ENCODE measurements at places on chromosomes 2 and 18.

DNA sequence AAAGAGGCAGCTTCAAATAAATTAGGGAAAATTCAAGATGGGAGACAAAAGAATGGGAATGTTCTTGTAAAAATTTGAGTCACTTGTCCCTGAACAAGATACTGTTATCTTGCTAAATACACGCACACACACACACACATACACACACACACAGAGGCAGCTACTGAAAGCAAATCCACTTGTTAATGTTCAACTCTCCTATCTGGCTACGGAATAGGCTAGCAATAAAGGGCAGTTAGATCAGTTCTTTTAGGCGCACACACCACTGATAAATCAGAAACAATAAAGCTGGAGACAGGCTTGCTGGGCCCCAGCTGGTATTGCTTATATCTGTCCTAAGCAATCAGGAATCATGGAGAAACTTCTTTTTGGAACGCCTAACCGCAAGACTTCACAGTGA, 461.6 kb downstream of the BCL11A start:
- DNase-seq, result no peak

DNA sequence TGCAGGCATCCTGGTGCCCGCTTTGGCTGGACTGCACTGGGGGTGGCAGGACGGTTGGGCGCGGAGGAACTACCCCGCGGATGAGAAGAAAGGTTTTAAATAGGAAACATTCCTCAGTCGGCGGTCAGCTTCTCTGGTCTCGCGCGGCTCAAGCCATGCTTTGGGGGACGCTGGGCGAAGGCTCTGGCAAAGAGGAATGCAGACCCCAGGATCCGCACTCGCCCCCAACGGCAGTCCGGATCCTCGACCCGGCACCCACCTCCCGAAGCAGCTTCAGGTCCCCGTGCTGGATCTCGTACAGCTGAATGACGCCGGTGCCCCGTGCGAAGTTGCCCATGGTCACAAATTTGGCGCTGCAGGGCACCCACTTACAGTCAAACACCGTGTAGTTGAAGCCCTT, 686 bp upstream of the PNO1 start:
- DNase-seq, result no peak

GRCh38 chr2:217995731-217996231, 7.0 kb downstream of the TNS1 start:
- no peak for DNase-seq

GRCh38 chr18:40821596-40822243, 1133.3 kb upstream of the PIK3C3 start:
- no peak for DNase-seq

GRCh38 chr18:26004832-26005231, 85.6 kb downstream of the SS18 start:
- no peak for DNase-seq

GRCh38 chr2:96694816-96695455, 44.9 kb downstream of the LMAN2L start:
- DNase-seq, result no peak

GRCh38 chr2:14831458-14831857, 198.9 kb downstream of the LRATD1 start:
- DNase-seq, result no peak

GRCh38 chr18:48565105-48565504, 26.3 kb downstream of the CTIF start:
- no peak for DNase-seq

DNA sequence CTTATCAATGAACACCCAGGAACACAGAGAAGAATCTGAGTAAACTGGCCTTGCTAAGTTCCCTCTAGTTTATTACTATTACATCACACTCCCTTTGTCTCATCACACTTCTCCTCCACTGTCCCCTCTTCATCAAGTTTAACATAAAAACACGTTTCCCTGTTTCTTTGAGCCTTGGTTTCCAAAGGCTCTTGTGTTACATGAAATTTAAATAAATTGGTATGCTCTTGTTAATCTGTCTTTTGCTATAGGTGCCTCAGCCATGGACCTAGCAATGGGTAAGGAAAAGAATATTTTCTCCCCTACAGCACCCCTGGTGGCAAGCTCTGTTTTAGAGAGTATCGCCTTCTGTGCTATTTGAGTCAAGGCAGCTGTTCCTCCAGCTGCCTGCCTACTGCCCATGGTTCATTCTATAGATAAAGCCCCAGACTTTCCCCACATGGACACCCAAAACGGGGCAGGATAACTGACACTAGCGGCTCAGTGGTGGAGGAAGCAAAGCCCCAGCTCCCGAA, 31.8 kb downstream of the TGIF1 start:
- DNase-seq, result no peak

- no peak for DNase-seq
Observed at GRCh38 chr18:55387139-55387984, 200.6 kb downstream of the TCF4 start.

- no peak for DNase-seq
Observed at GRCh38 chr2:10471955-10472354, 23.8 kb upstream of the ODC1 start.

- peak; percentile 42 for DNase-seq
Observed at GRCh38 chr2:28366496-28367282, 26.0 kb upstream of the FOSL2 start.

DNA sequence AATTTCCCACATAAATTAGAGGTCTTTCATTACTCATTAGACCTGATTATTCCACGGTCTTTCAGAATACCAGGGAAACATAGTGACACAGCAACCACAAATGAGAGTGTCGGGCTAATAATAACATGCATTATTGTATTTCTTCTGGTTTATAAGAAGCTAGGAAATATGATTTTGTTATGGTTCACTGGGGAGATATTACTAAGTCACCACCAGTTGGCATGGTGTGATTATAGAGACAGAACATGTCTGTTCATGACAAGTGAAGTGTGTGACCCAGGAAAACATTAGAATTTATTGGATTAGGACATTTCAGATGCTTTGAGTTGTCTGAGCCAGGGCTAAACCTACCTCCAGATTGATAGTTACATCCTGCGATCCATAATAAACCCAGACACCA, 494.4 kb downstream of the FBXO15 start:
- DNase-seq, result no peak

DNA sequence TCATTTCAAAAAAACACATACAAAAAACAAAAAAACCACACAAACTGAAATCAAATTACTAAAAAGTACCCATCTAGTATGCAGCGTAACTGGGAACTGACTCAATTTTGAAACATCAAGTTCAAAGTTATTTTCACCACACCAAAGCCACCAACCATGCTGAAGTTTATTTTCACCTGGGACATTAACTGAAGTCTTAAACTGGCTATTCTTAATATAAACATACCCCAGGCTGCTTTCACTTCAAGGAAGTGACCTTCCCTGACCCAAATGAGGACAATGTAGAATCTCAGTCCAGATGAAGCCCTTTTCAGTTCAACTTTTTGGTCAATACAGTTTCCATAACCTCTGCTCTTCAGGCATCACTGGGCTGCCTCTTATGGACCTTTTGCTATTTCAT, 84.6 kb downstream of the PIGN start:
- DNase-seq, result no peak

GRCh38 chr2:130798472-130799218, 38.1 kb upstream of the ARHGEF4 start:
- no peak for DNase-seq

DNA sequence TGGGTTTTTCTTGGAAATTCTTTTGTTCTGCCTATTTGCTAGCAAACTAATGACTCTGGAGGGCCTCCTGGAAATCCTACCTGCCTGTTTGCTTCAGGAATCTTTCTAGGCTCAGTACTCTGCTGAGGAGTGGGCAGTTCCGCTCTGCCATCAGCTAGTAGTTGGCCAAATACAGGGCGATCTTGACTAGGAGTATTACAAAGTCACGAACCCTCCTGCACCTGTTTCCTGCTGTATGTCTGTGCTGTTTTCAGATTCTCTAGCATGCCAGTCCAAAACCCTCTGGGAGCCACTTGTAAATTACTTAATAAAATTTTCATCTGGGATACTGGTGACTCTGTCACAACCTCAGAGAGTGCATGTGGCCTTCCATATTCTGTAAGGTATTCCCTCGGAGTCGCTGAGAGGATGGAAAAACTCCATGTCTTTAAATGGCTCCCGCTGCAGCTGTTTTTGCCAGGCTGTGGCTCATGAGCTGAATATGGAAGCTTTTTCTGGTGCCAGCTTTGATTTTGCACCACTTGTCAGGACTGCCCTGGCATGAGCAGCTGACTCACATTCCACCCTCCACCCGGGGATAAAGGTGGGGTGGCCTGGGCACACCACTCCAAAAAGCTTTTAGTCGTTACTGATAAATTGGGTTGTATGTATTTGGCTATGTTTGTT, 123.0 kb downstream of the RTN4 start:
- DNase-seq, result no peak

DNA sequence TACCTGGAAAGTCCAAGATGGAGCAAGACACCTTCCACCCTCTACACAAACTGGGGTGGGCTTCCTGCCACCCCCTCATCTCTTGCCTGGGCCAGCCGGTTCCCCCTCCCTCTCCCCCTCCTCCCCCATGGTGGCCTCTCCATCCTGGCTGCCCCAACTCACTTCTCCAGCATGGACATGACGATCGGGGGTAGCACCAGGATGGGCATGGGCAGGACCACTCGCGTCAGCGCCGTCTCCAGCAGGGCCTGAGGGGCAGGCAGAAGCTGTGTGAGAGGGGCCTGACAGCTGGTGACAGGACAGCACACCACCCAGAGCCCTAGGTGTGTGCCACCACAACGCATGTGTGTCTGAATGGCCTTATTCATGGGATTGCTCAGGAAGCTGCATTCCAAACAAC, 51.0 kb downstream of the EMX1 start:
- DNase-seq, result no peak

- no peak for DNase-seq
Observed at GRCh38 chr2:180660881-180661685, 319.3 kb upstream of the UBE2E3 start.

DNA sequence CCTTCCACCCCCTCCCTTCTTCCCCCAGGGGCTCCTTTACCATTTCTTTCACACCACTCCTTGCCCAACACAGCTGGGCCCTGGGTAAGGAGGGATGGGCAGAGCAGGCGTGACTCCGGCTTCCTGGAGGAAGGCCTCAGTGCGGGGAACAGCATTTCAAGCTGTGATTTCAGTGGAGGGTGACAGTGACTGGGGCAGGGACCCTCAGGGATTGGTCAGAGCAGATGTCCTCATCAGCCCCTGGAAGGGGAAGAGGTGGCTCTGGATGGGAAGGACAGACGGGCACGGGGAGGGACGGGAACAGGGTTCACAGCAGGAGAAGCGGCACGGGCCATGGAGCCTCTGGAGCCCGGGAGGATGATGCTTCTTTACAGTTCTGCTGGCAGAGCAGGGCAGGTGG, 130.8 kb upstream of the TWIST2 start:
- DNase-seq, result no peak

GRCh38 chr2:240350696-240351087, 84.8 kb upstream of the GPC1 start:
- no peak for DNase-seq

- no peak for DNase-seq
Observed at GRCh38 chr2:154638783-154639182, 59.7 kb upstream of the KCNJ3 start.

GRCh38 chr2:31644551-31644950, 63.8 kb upstream of the SRD5A2 start:
- no peak for DNase-seq

- no peak for DNase-seq
Observed at GRCh38 chr2:180324182-180324581, 317.1 kb upstream of the CWC22 start.

DNA sequence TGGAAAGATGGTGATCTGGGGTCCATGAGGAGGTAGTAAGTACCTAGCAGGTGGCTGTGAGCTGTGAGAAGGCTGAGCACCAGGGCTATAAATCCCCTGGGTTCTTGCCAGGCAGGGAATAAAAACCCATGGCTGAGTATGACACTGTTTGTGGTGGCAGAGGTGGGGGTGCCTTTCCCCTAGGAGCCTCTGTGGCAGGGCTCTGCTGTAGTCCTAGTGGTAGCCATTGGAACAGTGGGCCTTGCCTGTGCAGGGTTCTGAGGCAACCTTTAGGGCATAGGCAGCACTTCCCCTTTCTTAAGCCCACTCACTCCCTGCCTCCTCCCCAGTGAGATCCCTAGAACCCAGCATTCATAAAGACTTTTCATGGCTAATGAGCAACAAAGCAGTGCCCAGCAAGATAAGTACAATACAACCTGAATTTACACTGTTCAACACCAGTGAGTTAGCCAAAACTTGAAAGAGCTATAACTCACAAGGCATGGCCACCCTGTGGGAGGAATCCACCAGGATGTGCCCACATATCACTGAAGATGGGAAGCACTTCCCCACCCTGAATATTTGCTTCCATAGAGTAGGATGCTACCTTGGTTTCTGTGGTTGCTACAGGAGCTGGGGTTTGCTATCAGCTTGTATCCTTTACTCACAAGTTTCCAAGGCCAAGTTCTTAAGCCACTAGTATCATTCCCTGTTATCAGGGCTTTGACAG, 100.9 kb upstream of the NEUROD1 start:
- DNase-seq, result peak; percentile 38

GRCh38 chr2:23525137-23525765, 140.3 kb downstream of the KLHL29 start:
- DNase-seq, result no peak

GRCh38 chr2:230130668-230131364, 62.1 kb upstream of the SLC16A14 start:
- no peak for DNase-seq

GRCh38 chr2:73828818-73829570, at the start of gene STAMBP:
STAMBP (plus strand) TSS chr2:73828961; CDS start chr2:73830857, 1,896 bp downstream.
- peak; percentile 97 for DNase-seq

GRCh38 chr2:240821429-240821778, 1.4 kb upstream of the KIF1A start:
- DNase-seq, result no peak

GRCh38 chr2:182187130-182187529, 201.5 kb downstream of the PPP1R1C start:
- no peak for DNase-seq

DNA sequence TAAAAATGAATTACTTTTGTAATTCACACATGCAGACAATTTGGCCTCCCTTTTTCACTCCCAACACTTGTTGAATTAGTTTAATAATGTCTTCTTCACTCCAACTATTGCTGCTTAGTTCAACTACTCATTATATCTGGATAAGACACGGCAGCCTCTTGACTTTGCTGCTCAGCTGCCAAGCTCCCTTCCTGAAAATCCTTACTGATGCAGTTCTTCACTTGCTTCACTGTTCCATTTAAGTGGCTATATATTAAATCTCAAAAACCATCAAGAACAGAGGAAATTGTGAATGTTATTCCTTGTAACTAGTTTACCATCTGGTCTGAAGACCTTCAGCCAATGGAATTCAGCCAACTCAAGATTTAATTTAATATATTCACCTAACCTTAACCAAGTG, 127.1 kb downstream of the NCOA1 start:
- DNase-seq, result no peak

- DNase-seq, result no peak
Observed at GRCh38 chr2:3612639-3613523, 18.0 kb downstream of the COLEC11 start.

Measured in CD14-positive monocyte (primary cell).